ENCODE measurements at places on chromosomes 3 and 15.

DNA sequence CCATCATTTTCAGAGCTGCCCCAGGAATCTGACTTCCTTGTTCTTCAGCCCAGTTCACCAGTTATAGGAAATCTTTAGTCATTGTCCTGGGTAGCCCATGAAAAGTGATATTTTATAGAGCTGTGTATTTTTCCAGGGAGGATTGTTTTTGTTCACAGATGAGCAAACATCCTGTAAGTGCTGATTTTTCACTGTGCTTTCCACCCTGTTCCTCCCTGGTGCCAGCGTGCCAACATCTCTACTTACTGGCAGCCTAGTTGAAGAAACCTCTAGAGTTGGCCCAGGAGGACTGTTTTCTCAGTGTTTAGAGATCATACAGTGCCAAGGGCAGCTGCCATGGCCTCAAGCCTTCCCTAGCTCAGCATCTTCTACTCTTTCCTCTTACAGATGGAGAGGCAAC is 41.3 kb downstream of the ST6GAL1 start:
- no peak for DNase-seq

DNA sequence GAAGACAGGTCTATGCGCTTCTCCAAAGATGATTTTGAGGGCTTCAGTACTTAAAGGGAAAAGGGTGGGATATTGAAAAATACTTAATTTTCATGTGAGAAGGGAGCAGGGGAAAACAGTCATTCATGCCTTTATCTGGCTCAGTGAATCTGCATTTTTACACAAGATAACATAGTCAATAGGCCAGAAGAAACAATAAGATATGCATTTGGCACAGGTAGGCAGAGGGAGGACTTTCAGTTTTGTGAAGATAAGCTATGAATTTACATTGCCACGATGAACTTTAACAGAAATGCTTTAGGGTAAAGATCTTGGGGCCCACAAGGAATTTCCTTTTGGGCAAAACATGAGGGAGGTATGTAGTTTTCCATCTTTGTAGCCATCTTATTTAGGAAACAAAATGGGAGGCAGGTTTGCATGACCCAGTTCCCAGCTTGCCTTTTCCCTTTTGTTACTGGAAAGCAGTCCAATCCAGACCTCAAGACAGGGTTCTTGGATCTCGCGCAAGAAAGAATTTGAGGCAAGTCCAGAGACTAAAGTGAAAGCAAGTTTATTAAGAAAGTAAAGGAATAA is 504.2 kb downstream of the IGSF11 start:
- DNase-seq, result no peak

- DNase-seq, result no peak
Measured at GRCh38 chr3:135992072-135992471, 26.5 kb downstream of the PPP2R3A start.

DNA sequence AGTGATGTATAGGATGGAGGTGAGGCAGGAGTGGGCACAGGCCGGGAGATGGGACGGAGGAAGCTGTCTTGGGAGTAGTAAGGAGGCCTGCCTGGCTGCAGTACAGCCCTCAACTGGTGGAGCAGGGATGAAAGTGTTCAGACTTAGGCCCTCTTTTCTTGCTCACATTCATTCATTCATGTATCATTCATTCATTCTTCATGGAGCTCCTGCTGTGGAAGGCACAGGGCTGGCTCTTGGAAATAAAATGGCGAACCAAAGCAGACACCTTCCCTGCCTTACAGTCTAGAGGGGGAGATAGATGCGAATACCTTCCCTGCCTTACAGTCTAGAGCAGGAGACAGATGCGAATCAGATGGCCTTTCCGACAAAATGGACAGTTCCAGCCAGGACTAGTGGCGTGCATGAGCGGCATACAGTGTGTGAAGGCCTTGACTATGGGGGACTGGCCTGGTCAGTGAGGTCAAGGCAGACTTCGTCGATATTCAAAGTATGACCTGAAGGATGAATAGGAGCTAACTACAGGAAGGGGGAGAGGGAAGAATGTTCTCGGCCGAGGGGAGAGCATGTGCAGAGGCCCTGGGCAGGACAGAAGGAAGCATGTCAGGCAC is 143.2 kb upstream of the TLE3 start:
- DNase-seq, result no peak

DNA sequence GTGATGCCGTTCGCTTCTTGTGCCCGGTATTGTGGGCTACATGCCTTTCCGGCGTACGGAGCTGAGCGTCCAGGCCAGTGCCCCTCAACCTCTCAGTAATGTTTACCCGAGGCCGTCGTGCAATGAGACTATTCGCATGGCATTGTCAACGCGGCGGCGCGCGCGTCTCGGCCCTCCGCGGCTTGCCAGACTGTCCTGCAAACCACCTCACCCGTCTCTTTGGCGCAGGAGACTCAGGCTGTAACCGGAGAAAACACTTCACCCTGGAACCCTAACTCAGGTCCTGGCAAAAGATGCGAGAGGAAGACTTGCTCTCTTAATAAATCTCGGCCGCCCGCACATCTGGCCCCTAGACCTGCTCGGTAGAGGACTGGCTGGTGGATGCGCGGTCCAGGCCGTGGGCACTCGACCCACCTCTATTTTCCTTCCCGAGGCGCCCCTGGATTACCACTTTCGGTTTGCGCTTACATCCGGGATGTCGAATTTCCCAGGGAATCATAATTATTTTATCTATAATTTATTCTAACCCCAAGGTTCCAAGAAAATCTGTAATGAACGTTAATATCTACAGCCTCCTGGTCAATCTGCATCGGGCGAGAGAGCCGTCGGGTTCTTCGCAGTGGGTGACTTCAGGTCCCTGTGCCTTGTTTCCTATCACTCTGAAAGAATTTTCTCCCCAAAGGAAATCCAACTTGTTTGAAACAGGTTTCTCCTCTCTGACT is 71.8 kb upstream of the POLG start:
- no peak for DNase-seq

All from activated naive CD4-positive, alpha-beta T cell (primary cell).